ENCODE measurements at places on chromosomes 5 and 9. TPM values are rescaled to one million over a fixed set of nuclear protein-coding genes. Genes with fewer than 3 reads are reported as not detected.

Gene IGIP
- total RNA-seq, result 1.1 TPM

Gene CCNB1
- total RNA-seq, result 135 TPM

Gene TEX10
- 15.4 TPM for total RNA-seq

Gene FAXDC2
- total RNA-seq, result 3.5 TPM

Gene KIF4B
- not detected for total RNA-seq

Measured in HT-29 (cell line).